Thymus (tissue), 14 donors: ENCODE measurements at places on chromosomes 11 and 22.
A peak's percentile ranks its signal among the peaks of the same experiment; 100 is the strongest.

DNA sequence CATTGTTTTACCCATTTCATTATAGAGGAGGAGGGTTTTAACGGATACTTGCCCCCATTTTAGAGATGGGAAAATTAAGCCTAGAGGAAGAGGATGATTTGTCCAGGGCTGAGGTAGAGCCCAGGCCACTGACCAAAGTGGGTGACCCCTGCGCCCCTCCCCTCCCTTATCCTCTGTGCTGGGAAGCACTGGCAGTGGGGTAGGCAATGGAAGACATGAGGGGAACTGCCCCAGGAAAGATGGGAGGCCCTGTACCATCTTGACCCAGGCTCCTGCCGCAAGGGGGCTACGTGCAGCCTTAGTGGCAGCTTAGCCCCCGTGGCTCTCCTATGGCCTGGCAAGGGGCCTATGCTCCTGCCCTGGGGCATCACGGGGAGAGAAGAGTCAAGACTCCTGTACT is 76.4 kb upstream of the MYOD1 start:
- DNase-seq: no peak

DNA sequence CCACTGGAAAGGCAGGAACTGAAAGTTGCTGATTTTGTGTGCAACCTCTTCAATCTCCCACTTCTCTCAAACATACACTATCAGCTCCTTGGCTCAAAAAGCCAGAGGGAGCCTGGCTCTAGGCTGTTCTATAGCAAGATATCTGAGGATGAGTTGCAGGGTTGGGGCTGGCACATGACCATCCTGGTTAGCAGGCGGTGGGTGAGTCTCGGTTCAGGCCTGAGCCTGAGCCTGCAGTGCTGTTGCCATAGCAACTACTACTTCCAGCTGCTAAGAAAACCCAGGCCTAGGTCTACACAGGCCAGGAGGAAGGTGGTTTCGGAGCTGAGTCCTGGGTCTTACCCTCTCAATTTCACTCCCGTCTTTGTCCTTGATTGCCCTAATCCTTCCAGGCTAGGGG is 39.0 kb downstream of the CWC15 start:
- no peak for DNase-seq

DNA sequence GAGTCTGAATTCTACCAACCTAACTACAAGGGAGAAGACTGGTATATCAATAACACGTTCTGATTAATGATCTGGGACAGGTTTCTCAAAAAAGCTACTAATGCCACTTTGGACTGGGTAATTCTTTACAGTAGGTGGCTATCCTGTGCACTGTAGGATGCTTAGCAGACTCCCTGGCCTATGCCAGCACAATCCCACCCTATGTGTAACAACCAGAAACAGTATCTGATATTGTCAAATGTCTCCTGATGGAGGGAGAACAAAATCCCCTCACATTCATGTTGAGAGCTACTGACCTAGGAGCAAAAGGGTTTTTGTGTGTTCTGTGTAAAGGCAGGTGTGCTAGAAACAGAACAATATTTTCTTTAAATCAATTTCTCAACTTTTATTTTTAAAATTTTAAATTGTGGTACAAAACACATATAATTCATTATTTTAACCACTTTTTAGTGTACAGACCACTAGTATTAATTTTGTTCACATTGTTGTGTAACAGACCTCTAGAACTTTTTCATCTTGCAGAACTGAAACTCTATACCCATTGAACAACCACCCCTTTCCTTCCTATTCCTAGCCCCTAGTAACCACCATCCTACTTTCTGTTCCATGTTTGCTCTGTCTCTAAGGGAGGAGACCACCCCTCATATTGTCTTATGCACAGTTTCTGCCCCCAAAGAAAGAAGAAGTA is 2.1 kb upstream of the MS4A6A start:
- no peak for DNase-seq

DNA sequence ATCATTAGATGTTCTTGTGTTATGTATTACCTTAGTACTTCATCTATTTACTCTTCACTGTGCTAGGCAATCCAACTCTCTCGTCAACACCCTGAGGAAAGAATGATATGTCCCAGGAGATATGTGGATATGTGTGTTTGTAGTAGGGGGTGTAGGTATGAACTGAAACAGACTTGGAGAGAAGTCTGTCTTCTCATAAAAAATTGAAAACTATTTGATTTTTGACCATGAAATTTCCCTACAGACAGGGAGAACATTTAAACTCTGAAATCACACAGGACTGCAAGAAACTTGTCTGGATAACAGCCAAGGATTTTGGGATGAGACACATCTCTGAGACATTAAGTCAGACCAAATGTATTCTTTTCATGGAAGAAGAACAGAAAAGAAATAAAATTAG is 967.0 kb upstream of the FAT3 start:
- DNase-seq: no peak

- no peak for DNase-seq
Measured at GRCh38 chr11:57649826-57650738, at the start of gene YPEL4. Gene YPEL4, minus strand, starts transcription at chr11:57649912. Its CDS starts 2,805 bp downstream, at chr11:57647107.

GRCh38 chr11:115652496-115652895 is 148.3 kb upstream of the CADM1 start:
- DNase-seq: no peak

GRCh38 chr11:118061586-118062125 is 15.2 kb upstream of the TMPRSS4 start:
- DNase-seq: no peak

GRCh38 chr22:23826510-23827350 is 12.1 kb downstream of the DERL3 start:
- DNase-seq: no peak

DNA sequence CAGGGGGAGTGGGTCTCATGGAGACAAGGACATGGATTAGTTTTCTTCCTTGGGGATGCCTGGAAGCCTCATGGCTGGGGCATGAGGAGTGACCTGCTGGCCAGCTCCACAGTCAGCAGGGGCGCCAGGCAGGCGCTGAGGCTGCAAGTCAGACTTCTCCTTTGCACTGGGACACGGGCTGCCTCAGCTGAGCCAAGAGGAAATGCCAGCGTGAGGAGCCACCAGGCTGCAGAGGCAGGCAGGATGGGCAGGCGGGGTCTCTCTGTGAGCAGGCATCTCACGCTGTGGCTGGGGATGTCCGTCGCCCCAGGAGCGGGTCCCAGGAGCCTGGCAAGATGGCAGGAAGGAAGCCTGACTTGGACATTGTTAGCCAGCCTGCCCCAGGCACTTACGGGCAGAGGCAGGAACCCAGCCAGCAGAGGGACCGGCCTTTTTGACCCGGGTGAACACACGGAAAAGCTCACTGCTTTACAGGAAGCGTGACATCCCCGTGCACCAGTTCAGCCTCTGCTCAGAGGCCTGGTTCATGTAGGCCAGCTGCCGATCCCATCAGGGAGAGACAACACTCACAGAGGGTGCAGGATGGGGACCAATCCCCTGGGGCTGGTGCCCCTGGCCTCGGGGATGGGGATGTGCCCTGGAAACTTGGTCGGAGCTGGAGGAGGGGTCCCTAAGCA is 10.2 kb downstream of the GNB1L start:
- peak; percentile 48 for DNase-seq

DNA sequence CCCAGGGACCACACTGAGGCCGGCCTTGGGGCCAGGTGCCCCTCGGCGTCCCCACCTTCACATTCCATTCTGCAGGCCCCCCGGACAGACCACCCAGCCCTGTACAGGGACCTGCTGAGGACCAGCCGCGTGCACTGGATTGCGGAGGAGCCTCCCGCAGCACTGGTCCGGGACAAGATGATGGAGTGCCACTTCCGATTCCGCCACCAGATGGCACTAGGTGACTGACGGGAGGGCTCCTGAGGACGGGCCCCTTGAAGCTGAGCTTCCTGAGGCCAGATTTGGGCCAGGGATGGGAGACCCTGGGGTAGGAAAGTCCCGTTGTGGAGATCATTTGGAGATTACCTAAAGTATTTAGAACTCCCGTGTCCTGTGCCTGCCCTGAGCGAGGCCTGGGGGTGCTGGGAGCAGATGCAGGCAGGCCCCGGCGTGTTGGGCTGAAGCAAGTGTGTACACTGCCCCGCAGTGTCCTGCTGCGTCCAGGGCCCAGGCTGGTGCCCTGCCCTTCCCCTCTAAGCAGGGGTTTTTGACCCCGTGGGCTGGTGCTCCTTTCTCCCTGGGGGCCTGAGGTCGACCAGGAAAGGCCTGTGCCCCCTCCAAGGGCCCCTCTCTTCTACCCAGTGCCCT is 20.0 kb downstream of the TRMU start:
- DNase-seq: peak; percentile 32

GRCh38 chr11:123640677-123641494 is 13.5 kb downstream of the SCN3B start:
- peak; percentile 62 for DNase-seq

DNA sequence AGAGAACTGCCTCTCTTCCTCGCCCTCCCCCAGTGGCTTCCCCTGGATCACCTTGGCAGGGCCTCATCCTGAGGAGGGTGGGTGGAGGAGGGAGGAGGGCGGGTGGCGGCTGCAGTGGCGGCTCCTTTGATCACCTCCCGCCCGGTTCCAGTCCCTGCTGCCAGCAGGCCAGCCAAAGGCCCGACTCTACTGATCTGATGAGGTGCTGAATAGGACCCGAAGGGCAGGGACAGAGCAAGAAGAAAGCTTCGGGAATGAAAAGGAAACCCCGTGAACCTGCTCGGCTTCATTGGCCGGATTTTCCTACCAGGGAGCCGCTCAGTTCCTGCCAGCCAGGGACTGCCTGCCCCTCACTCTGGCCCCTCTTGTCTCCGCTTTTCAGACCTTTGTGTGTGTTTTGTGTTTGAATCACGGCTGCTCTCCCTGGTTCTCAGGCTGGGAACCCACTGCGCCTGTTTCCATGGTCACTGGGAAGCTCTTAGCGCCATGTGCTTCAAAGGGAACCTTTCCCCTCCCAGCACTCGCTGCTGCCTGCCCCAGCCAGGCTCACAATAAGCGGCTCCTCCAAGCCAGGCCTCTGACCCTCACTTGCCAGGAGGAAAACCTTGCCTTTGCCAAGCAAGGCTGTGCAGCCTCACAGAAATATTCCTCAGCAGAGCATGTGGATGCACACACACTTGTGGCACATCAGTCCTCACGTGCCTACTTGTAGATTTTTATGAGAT is 56.8 kb downstream of the C22orf31 start:
- peak; percentile 6 for DNase-seq

- no peak for DNase-seq
Measured at GRCh38 chr11:119262668-119263351, 54.1 kb downstream of the MCAM start.

- DNase-seq: no peak
Measured at GRCh38 chr11:113862435-113862834, 12.9 kb downstream of the USP28 start.

DNA sequence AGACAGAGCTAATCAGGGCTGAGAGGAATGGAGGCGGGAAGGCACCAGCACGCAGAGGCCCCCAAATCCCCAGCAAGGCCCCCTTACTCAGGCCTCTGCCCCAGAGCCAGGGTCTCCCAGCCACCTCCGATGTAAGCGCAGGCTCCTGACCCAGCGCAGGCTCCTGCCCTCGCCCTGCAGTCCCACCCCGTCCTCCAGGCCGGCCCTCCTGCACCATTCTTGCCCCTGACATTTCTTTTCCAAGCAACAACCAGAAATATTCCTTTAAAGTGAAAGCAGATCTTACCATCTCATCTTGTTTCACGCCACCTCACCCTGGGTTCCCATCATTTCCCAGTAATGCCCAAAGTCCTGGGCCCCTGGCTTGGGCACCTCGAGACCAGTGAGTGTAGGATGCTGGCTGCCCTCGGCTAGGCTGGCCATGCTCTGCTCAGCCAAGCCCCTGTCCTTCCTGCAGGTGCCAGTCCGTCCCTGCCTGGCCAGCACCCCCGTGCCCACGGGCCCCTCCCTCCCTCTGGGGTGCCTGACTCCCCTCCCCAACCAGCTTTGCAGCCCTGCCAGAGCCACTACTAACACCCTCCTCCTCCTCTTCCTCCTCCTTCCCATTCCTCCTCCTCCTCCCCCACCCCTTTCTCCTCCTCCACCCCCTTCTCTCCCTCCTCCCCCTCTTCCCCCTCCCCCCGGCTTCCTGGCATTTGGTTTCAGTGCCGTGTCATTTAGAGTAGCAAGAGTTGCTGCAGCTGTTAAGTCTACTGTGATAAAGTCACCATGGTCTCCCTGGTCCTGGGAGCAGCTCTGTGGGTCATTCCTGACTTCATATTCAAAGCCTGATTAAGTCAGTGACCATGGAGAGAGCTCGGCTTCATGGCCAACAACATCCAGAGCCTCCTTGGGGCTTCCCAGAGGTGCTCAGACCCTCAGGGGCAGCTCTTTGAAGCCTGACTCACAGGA is 78.7 kb downstream of the PIWIL3 start:
- DNase-seq: peak; percentile 58

DNA sequence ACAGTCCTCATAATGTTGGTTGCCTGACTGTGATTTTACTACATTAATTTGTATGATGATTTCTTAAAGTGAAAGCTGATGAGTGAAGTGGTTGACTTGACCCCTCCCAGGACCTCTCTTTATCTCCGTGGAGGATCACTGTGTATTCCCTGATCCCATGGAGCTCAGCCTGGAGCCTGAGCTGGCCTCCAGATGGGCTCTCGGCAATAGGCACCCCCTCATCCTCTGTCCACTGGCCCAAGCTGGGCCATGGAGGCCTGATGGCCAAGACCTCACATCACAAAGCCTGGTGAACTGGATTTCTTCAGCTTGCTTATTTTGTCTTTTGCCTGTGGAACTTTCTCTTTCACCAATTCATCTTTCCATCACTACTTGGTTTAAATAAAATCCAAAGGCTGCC is 75.2 kb downstream of the WNT11 start:
- DNase-seq: no peak

DNA sequence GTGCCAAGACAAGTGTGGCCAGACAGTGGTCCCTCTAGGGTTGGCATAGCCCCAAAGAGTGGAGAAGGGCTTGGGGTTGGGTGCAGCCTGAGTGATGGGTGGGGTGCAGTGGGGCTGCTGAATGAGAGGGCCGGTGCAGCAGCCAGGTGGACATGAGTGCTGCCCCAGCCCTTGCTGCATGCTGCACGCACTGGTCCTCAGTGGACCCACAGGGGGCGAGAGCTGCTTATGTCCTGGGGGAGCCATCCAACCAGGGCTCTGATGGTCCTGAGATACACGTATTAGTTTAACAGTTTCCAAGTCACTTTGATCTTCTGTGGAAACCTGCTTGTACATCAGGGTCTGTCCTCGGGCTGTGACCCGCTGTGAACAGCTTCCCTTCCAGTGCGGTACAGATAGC is 23.9 kb upstream of the ACR start:
- no peak for DNase-seq

GRCh38 chr11:95789506-95790122 is at the start of gene FAM76B:
Gene FAM76B, minus strand, starts transcription at chr11:95789782. Its CDS starts 304 bp downstream, at chr11:95789478.
- peak; percentile 99 for DNase-seq

DNA sequence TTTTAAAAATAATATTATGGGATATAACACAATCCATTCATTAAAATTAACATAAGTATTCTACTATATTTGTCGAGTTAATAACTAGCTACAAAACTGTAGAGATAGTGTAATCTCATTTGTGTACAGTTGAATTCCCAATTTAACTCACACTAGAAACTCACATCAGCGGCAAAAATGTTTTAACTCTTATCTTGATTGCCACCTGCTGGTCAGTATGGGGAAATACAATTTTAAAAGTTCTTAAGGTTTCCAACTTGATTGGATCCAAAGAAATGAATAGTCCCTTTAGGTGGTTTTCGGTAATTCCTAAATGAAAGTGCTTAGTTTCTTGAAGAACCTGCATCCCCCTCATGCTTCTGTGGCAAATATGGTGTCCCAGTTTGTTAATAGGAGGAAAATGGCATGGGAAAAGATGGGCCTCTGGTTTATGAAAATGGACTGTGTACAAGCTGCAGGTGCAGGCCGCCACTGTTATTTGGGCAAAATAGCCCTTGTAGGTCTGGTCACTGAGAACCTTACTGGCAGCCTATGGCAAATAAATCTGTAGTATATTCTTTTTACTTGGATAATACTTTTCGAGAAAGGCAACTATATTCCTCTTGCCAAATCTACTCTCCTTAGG is 33.7 kb upstream of the SLC17A6 start:
- DNase-seq: peak; percentile 0

GRCh38 chr11:69125861-69126260 is 29.9 kb upstream of the SMIM38 start:
- no peak for DNase-seq
